Tibial nerve (tissue), 4 donors: ENCODE measurements at places on chromosomes 12 and 14.

- no peak for DNase-seq
Observed at GRCh38 chr14:21990116-21990515, 316.5 kb upstream of the OR4E1 start.

DNA sequence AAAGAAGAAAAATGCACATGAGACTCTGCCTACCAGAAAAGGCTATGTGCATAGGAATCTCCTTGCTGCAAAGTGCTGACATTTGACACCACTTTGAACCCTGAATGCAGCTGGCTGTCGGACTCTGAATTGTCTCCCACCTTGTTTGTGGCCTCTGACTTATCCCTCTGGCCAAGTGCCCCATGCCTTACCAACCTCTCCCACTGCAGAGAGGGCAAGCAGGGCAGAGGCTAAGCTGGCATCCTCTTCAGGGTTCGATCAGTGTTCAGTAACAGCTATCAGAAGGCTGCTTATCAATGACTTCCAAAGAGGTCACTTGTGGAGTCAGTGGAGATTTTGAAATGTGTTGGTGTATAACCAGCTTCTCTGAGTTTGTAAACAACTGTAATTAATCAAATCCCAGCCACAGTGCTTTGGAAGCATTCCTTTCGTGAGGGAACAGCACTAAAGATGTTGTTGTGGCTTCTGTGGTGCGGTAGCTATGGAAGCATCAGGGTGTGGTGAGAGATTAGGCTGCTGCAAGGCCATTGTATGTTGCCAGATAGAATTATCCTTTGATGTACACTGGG lies 22.6 kb upstream of the BMP4 start:
- DNase-seq, result no peak

DNA sequence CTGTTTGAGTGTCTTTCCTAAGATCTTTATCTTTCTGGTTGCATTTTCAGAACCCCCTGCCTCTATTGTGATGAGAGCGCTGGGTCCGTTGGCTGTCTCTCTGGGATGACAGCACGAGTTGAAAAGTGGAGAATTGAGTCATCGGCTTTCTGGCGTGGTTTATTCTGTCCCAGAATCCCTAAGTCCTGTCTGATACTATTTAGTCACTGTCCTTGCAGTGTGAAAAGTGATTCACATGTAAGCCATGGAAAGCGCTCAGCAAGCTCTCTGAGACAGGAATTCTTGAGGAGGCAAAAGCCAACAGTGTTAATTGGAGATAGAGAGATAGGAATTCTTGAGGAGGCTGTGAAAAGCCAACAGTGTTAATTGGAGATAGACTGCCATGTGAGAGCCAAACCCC lies 121.7 kb downstream of the CHST11 start:
- no peak for DNase-seq

DNA sequence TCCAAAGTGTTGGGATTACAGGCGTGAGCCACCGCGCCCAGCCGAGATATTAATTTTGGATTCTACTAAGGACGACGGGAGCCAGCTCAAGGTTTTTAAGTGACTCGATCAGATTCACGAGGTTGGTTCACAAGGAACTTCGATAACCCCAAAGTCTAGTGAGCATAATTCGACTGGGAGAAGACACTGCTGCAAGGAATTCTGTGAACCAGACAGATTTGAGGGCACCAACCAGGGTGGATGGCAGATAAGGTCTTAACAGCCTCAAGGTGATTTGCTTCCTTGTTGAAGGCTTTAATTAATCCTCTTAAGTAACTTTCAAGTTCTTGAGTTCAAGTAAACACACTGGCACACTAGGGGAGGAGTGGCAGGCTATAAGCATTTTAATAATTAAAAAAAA lies 1.1 kb upstream of the KLHDC2 start:
- no peak for DNase-seq

- no peak for DNase-seq
Observed at GRCh38 chr14:76101391-76102379, 50.0 kb upstream of the GPATCH2L start.

GRCh38 chr12:50568338-50569091 lies 63.7 kb downstream of the DIP2B start:
- DNase-seq, result no peak

DNA sequence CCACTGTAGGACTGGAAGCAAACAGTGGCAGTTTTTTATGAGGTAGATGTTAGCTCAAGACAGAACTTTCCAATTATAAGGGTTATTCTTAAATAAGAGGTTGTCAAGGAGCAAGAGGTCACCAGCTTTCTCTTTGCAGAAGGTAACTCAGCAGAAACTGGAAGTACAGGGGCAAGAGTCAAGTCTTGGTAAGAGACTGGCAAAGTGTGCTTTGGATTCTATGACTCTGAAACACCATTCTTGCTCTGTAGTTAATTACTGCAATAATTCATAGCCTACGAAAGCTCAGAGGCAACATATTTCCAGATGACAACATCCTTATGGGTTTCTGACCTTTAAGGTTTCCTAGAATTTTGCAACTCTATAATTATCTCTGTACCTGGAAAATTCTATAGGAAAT lies 51.3 kb downstream of the RMST start:
- DNase-seq, result no peak

GRCh38 chr14:34684578-34684977 lies 29.8 kb downstream of the CFL2 start:
- DNase-seq, result no peak

DNA sequence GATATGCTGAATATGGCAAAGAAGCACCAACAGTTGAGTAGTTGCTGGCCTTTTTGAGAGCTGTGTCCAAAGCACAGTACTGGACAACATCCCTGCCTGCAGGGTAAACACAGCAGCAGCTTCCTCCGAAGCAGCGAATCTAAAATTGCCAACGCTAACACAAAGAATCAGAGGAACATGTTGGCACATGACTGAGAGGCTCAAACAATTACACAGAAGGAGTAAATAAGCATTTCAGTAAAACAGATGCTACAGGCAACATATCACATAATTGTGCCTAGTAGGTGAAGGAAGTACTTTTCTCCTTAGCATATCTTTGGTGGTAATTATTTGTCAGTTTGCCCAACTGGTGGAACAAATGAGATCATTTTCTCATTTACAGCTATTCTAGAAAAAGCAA lies 52.1 kb downstream of the KICS2 start:
- no peak for DNase-seq

GRCh38 chr12:52771088-52771487 lies 6.1 kb downstream of the KRT76 start:
- DNase-seq, result no peak

DNA sequence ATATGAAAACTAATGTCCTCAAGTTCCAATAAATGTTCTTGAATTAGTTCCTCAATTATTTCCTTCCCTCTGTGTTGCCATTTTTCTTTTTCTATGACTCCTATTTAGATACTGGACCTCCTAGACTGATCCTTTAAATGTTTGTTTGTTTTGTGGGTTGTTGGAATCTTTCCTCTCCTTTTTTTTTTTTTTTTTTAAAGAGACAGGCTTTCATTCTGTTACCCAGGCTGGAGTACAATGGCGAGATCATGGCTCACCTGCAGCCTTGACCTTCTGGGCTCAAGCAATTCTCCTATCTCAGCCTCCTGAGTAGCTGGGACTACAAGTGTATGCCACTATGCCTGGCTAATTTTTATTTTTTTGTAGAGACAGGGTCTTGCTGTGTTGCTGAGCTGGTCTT lies 9.6 kb downstream of the PRKAG1 start:
- no peak for DNase-seq

DNA sequence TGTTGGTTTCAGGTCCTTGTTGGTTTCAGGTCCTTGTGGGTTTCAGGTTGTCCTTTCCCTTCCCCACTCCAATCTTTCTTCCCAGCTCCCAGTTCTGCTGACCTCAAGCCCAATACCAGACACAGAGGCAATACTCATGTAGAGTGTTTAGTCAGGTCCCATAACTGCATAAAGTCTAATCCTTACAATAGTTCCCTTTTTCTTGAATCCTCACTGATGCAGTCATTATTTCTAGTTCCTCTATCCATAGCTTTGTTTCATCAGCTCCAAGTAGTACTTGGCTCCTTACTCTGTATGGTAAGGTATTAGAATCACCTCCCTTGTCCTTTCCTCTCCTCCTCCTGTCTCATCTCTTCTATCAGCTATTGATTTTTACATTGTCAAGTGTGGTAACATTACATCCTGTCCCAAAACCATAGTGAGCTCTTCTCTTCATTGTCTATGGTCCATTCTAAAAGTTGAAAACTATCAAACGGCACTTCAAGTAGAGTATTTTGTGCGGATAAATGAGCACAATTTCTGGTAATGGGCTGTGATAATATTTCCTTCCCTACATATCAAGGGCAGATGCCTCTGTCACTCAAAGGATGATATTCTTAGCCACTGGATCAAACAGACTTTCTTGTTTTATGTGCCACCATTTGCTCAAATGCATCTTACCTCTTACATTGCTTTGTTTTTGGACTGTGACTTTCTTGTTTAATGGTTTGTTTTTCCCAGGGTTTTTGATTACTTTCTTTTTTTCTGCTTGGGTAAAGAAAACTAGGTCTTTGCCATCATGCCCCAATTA lies 57.2 kb upstream of the JDP2 start:
- no peak for DNase-seq

DNA sequence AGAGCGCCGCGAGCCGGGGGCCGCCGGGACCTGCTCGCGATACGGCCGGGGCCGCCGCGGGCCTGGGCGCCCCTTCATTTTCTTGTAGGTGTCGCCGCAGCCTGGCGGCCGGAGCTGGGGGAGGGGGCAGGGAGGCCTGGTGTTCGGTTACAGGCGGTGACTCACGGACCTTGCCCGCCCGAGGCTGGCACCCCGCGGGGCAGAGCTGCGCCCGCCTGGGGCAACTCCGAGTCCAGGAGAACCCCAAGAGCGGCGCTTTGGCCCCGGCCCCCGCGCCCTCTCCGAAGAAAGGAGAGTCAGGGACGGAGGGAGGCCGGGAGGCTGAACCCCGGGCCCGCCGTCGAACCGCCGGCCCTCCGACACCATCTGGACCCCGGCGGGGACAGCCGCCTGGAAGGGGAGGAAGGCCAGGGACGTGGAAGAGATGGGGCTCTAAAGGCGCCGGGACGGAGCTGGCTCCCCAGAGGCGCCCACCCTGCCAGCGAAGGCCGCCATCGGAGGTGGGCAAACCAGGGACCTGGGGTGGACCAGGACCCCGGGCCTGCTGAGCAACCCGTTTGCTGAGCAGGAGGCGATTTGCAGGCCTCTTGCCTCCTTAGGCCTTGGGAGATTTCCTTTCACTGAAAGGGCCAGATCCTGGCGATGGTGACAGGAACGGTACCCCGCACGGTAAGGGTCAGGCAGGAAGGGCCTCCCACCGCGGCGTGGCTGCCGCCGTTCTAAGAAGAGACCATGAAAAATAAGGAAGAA lies 843 bp upstream of the NUAK1 start:
- peak; percentile 48 for DNase-seq

DNA sequence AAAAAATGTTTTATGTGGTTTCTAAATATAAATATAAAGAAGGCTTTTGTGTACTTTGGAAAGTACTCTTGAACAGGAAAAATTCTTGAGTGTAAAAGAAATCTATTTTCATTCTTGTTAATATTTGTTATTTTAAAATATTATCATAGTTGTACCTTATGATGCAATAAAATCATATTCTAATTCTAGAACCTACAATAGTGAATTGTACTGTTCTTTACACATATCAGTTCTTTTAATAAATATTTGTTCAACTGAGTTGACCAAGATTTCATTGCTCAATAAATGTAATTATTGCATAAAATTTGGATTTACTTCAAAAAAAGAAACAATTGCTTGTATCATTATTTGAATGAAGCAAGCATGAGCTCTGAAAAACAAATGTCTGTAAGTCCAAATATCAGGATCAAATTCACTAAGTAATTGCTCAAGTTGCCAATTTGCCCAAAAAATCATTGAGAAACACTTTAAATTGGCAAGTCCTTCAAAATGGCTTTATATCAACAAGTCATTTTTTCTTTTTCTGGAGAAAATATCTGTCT lies 191.6 kb upstream of the SLC16A7 start:
- DNase-seq, result no peak

- no peak for DNase-seq
Observed at GRCh38 chr14:75689012-75689411, 28.0 kb downstream of the TTLL5 start.

- no peak for DNase-seq
Observed at GRCh38 chr14:78455896-78456435, 285.8 kb downstream of the NRXN3 start.

- DNase-seq, result no peak
Observed at GRCh38 chr12:109571773-109572505, 1.4 kb downstream of the MMAB start.

- no peak for DNase-seq
Observed at GRCh38 chr14:105843444-105844046, 317.2 kb downstream of the TMEM121 start.

GRCh38 chr14:58553959-58554358 lies 83.8 kb upstream of the DACT1 start:
- no peak for DNase-seq

DNA sequence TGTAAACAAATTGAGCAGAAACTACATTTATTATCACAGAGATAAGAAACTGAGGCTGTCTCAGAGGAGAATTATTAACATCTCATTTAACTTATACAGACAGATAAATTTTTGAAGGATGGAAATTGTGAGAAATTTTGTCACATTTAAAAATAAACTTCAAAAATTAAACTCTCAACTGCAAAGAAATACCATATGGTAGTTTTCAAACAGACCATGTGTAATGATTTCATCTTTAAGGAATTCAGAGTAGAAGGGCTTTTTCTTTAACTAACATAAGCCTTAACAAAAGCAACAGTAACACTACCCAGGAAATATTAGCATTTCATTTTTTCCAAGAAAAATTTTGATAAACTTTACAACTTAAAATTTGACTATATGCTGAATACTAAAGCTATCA lies 26.6 kb downstream of the NUP37 start:
- DNase-seq, result no peak

- DNase-seq, result no peak
Observed at GRCh38 chr14:50122291-50122690, 5.9 kb upstream of the VCPKMT start.

DNA sequence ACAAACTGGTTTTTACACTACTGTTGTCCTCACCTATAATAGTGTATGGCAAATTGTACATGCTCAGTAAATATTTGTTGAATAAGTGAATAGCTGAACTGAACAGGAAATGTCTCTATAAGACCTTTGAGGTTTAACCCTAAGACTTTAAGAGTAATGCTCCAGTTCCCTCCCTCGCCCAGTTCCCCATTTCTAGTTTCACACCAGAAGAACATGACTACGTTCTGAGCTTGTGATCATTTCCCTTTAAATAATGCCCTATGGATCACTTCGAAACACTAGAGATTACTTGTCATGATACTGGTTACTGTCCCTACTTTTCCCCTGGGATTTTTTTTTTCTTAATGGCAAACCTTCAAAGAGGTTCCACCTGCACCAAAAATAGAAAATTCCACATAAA lies 69.3 kb downstream of the PRKD1 start:
- DNase-seq, result no peak
